ENCODE measurements at places on chromosomes 1 and 21. TPM values are rescaled to one million over a fixed set of nuclear protein-coding genes. Genes with fewer than 3 reads are reported as not detected.

DYNLT4 gene
- not detected for total RNA-seq

- no peak for DNase-seq
These were observed 4.5 kb upstream of the NHLH1 start for GRCh38 chr1:160362168-160362957.

DNA sequence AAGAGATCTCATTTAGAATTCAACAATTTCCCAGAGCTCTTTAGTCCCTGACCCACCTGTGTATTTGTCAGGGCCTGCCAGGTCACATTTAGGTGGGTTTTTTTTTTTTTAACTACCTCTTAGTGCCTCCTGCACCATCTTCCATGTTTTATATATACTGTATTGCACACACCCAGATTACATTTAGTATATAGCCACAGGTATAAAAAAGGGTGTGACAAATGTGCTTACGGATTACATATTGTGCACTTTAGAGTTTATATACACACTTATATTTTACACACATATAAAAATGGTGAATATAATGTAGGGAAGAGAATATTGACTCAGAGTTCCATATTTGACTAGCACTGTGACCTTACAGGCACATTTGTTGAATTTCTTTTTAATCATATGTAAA, 17.4 kb upstream of the LRIG2 start:
- no peak for DNase-seq

DNA sequence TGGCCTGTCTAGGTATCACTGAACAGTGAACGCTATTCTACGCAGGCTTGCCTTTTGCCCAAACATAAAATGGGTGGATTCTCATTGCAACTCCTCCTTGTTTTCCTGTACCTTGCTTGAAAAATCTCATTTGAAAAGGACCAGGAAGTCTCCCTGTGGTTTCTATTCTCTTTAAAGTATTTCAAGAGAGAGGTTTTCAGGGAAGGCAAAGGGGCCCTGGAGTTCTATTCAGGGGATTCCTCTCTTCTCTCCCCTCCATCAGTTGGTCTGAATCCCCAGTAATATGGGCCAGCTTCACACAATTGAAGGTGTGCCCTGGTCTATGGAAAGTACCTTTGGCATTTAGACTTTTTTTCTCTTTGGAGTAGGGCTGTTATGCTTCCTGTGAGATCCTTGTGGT, 311.3 kb downstream of the RGS7 start:
- no peak for DNase-seq

- peak; percentile 93 for DNase-seq
These were observed 4.9 kb upstream of the MAPKAPK2 start for GRCh38 chr1:206679738-206680211.

STIL gene
- 29.4 TPM for total RNA-seq

ITGB2 gene
- total RNA-seq: 252 TPM

- DNase-seq: no peak
These were observed 1.1 kb downstream of the SKI start for GRCh38 chr1:2229037-2229864.

- DNase-seq: peak; percentile 56
These were observed 2.5 kb downstream of the KIF21B start for GRCh38 chr1:201020721-201021629.

KRTAP19-4 gene
- total RNA-seq: not detected

- DNase-seq: no peak
These were observed 74.8 kb downstream of the CASZ1 start for GRCh38 chr1:10721381-10722321.
